Vagina (tissue), 2 donors: ENCODE measurements at places on chromosomes 7 and 10.
A peak's percentile ranks its signal among the peaks of the same experiment; 100 is the strongest.

DNA sequence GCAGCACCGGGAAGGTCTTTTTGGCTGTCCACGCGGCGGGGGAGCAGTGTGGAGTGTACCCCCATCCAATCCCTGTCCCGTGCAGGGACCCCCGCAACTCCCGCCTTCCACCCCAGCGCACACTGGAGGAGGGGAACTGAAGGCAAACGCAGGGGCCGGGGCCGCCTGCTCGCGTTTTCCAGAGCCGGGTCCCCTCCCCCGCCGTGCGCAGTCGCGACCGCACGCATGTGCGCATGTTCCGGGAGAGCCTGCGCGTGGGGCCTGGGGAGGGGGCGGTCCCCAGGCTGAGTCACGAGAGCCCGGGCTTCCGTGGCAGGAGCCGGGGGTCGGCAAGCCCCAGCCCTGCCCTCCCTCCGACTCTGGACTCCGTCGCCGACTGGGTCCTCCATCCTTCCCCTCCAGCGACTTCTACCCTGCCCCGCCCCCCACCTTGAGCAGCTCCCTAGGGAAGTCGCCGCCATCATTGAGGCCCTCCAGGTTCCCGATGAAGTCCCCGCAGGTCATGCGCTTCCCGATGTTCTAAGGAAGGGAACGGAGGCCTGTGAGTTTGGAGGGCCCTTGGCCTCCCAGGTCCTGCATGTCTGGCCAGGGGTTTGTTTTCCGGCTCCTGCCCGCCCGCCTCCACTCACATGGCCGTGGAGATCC, 8.0 kb downstream of the PSD start:
- peaks cover 6% of the 10 kb centered on the region for H3K27me3 ChIP-seq
- peaks cover 27% of the 10 kb centered on the region for H3K4me1 ChIP-seq
- H3K27ac ChIP-seq, result peak overlapping the region; percentile 73
- H3K36me3 ChIP-seq, result no peaks in the 10 kb centered on the region

GRCh38 chr7:51786284-51786683, 469.7 kb upstream of the COBL start:
- no peaks in the 10 kb centered on the region for H3K4me1 ChIP-seq
- H3K36me3 ChIP-seq, result no peaks in the 10 kb centered on the region
- no peak overlapping the region for H3K27ac ChIP-seq
- H3K4me3 ChIP-seq, result no peak overlapping the region
- no peak for DNase-seq
- no peaks in the 10 kb centered on the region for H3K27me3 ChIP-seq

GRCh38 chr10:74384615-74385183, 233.7 kb downstream of the ADK start:
- no peak overlapping the region for H3K4me3 ChIP-seq
- H3K27ac ChIP-seq, result no peak overlapping the region
- no peaks in the 10 kb centered on the region for H3K4me1 ChIP-seq
- no peaks in the 10 kb centered on the region for H3K27me3 ChIP-seq

GRCh38 chr7:21851559-21851967, 94.1 kb downstream of the CDCA7L start:
- no peak overlapping the region for H3K27ac ChIP-seq
- DNase-seq, result no peak
- no peaks in the 10 kb centered on the region for H3K36me3 ChIP-seq
- H3K4me1 ChIP-seq, result no peaks in the 10 kb centered on the region

DNA sequence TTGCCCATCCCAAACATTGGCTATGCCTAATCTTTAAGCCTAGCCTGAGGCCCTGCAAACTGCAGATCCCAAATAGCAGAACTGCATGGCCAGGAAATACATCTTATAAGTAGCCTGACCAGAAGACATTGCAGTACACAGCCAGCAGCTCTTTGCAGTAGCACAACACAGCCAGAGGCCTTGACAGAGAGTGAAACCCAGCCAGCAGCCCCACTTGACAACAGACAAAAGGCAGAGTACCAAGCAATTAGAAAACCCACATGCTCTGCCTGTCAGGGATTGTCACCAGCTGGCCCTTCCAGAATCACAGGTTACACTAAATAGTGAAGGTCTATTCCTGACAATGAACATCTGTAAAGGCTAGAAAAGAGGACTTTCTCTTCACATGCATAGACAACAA, 242.8 kb upstream of the TMEM72 start:
- H3K4me3 ChIP-seq, result no peak overlapping the region
- DNase-seq, result no peak
- no peaks in the 10 kb centered on the region for H3K36me3 ChIP-seq

- no peaks in the 10 kb centered on the region for H3K27me3 ChIP-seq
- H3K4me3 ChIP-seq, result no peak overlapping the region
- H3K27ac ChIP-seq, result no peak overlapping the region
These were observed 11.9 kb downstream of the FGFBP3 start for GRCh38 chr10:91897421-91897820.

DNA sequence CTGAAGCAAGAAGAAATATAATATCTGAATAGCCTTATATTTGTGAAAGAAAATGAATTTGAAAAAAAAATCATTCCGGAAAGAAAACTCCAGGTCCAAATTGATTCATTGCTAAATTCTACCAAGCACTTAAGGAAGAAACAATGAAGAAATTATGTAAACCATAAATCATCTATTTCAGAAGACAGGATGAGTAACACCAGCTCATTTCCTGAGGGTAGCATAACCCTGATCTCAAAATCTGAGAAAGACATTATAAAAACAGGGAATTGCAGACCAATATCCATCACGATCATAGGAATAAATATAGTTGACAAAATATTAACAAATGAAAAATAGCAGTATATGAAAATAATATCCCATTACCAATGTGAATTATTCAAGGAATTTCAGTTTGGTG, 70.1 kb upstream of the RAB18 start:
- H3K27ac ChIP-seq, result no peak overlapping the region
- H3K36me3 ChIP-seq, result no peaks in the 10 kb centered on the region
- H3K4me1 ChIP-seq, result no peaks in the 10 kb centered on the region
- no peak for DNase-seq
- no peak overlapping the region for H3K4me3 ChIP-seq
- H3K27me3 ChIP-seq, result no peaks in the 10 kb centered on the region

GRCh38 chr7:139731802-139732470, 45.9 kb downstream of the HIPK2 start:
- peak overlapping the region; percentile 79 for H3K27ac ChIP-seq
- no peaks in the 10 kb centered on the region for H3K36me3 ChIP-seq
- no peak overlapping the region for H3K4me3 ChIP-seq
- no peaks in the 10 kb centered on the region for H3K27me3 ChIP-seq
- no peak for DNase-seq
- H3K4me1 ChIP-seq, result peaks cover 75% of the 10 kb centered on the region

GRCh38 chr10:97224483-97225435, 39.0 kb upstream of the SLIT1 start:
- no peak overlapping the region for H3K27ac ChIP-seq
- H3K27me3 ChIP-seq, result no peaks in the 10 kb centered on the region
- no peak for DNase-seq
- H3K36me3 ChIP-seq, result peaks cover 21% of the 10 kb centered on the region
- no peak overlapping the region for H3K4me3 ChIP-seq
- no peaks in the 10 kb centered on the region for H3K4me1 ChIP-seq

GRCh38 chr10:116159197-116159596, 113.8 kb downstream of the GFRA1 start:
- DNase-seq, result no peak
- no peaks in the 10 kb centered on the region for H3K4me1 ChIP-seq
- H3K4me3 ChIP-seq, result no peak overlapping the region
- no peaks in the 10 kb centered on the region for H3K27me3 ChIP-seq
- no peaks in the 10 kb centered on the region for H3K36me3 ChIP-seq
